A549 treated with Hydrocortisone at 1 μM for 4 hours (cell line): ENCODE measurements at places on chromosomes 6 and 20. TPM values are rescaled to one million over a fixed set of nuclear protein-coding genes. Genes with fewer than 3 reads are reported as not detected.

The LINC00237 gene
- total RNA-seq = not detected in 5 replicates

The PTPN1 gene
- 49.0 to 62.8 TPM (median 52.8 TPM) in 5 replicates for total RNA-seq

The OR2B3 gene
- total RNA-seq = not detected in 5 replicates

The EYA4 gene
- total RNA-seq = 8.0 to 11.6 TPM (median 9.4 TPM) in 5 replicates

The PKIB gene
- 0.59 to 0.75 TPM (median 0.73 TPM) in 5 replicates for total RNA-seq

The ZNF391 gene
- total RNA-seq = 0.07 to 0.29 TPM (median 0.16 TPM) in 5 replicates

The TFEB gene
- total RNA-seq = 8.0 to 9.8 TPM (median 8.4 TPM) in 5 replicates

The ZSCAN23 gene
- total RNA-seq = not detected in 5 replicates

The GNAS-AS1 gene
- total RNA-seq = not detected in 5 replicates

The PNPLA1 gene
- total RNA-seq = 0.08 TPM in 1 of 5 replicates, not detected in the others

The SNRPB2 gene
- 119 to 146 TPM (median 126 TPM) in 5 replicates for total RNA-seq

The PNLDC1 gene
- total RNA-seq = 0.08 to 0.14 TPM in 2 of 5 replicates, not detected in the others

The NEURL2 gene
- total RNA-seq = 0.72 to 1.2 TPM (median 0.95 TPM) in 5 replicates

The HMGCLL1 gene
- total RNA-seq = 0.08 to 0.24 TPM (median 0.20 TPM) in 5 replicates

The DNMT3B gene
- 3.1 to 4.3 TPM (median 4.2 TPM) in 5 replicates for total RNA-seq

The REM1 gene
- total RNA-seq = 0.67 to 0.99 TPM (median 0.78 TPM) in 5 replicates

The ZNF343 gene
- total RNA-seq = 12.2 to 18.7 TPM (median 12.8 TPM) in 5 replicates

The MPIG6B gene
- not detected in 5 replicates for total RNA-seq

The GRM4 gene
- 0.09 to 0.21 TPM (median 0.13 TPM) in 5 replicates for total RNA-seq

The TMC2 gene
- not detected in 5 replicates for total RNA-seq

The NNAT gene
- total RNA-seq = not detected in 5 replicates

The WFDC10B gene
- not detected in 5 replicates for total RNA-seq

The PGC gene
- total RNA-seq = 0.08 to 0.14 TPM (median 0.12 TPM) in 3 of 5 replicates, not detected in the others

The SLC22A16 gene
- not detected in 5 replicates for total RNA-seq

The COL20A1 gene
- total RNA-seq = 0.38 to 0.93 TPM (median 0.71 TPM) in 5 replicates

The CLPSL2 gene
- total RNA-seq = 0.60 to 1.6 TPM (median 0.66 TPM) in 5 replicates

The SMLR1 gene
- total RNA-seq = not detected in 5 replicates

The SLC25A27 gene
- total RNA-seq = 0.32 to 0.61 TPM (median 0.40 TPM) in 5 replicates

The EYS gene
- total RNA-seq = 0.02 to 0.25 TPM (median 0.08 TPM) in 3 of 5 replicates, not detected in the others

The ZNF165 gene
- total RNA-seq = 0.74 to 1.1 TPM (median 0.86 TPM) in 5 replicates

The OARD1 gene
- 17.2 to 20.0 TPM (median 19.3 TPM) in 5 replicates for total RNA-seq

The F13A1 gene
- not detected in 5 replicates for total RNA-seq

The ADGRF1 gene
- total RNA-seq = 0.05 TPM in 1 of 5 replicates, not detected in the others

The COL21A1 gene
- 0.55 to 2.3 TPM (median 0.77 TPM) in 5 replicates for total RNA-seq

The ADGRG6 gene
- total RNA-seq = 43.1 to 79.0 TPM (median 64.0 TPM) in 5 replicates
